Left forelimb (tissue), 1 donor: ENCODE measurements at places on chromosomes 13 and 19.

DNA sequence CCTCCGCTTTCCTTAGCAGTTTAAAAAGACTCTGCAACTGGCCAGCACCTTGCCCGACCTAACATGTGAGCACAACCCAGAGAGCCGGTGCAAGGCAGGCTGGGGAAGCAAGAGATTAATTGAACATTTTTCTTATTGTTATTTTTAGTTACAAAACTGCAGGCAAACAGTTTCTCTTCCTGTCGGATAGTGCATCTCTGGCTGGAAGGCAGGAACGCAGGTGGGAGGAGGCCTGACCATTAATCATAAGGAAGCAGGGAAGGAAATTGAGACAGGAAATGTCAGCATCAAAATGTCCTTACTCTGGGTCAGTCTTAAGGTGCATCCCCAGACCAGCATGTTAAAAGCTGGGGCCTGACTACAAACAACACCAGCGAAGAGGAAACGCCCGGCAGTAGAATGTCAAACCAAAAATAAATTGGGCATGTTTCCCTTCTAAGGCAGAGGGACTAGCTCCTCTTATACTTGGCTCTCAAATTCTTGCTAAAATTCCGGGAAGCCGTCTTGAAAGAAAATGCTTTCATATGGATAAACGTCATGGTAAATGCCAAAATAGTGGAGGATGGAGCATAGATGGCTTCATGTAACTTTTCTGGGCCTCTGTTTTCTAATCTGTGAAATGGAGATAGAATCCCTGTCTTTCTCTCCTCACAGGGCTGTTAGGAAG, 226.8 kb downstream of the RAP2A start:
- no peak for DNase-seq

- DNase-seq: no peak
Measured at GRCh38 chr13:100561599-100562204, 26.9 kb downstream of the GGACT start.

DNA sequence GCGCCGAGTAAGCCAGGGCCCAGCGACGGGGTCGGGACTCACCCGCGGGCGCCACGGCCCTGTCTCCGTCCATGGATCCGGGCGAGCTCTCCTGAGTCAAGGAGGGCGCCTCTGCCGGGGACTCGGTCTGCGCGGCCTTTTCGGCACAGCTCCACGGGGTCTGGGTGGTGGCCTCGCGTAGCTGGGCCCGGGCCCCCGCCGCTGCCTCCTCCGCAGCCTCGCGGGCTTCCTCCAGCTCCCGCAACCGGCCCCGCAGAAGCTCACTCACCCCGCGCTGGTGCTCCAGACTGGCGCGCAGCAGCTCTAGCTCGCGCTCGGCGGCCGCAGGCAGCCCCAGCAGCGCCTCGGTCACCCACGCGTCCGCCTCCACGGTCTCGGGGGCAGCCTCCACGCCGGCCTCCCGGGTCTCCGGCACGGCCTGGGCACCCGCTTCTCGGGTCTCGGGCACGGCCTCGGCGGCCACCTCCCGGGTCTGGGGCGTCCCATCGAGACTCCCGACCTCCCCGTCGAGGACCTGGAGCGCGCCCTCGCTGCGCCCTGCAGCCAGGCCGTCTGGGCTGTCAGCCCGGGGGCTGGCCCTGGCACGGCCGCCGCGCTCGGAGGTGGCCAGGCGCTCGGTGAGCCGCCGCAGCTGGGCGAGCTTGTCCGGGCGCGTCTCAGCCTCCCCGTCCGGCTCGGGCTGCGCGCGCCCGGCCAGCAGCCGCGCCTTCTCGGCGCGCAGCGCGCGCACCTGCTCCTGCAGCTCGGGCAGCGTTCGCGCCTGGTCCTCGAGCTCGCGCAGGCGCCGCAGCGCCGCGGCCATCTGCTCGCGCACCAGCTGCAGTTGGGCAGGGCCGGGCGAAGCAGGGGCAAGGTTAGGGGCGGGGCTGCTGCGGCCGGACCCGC, 8.4 kb downstream of the KANK3 start:
- no peak for DNase-seq

DNA sequence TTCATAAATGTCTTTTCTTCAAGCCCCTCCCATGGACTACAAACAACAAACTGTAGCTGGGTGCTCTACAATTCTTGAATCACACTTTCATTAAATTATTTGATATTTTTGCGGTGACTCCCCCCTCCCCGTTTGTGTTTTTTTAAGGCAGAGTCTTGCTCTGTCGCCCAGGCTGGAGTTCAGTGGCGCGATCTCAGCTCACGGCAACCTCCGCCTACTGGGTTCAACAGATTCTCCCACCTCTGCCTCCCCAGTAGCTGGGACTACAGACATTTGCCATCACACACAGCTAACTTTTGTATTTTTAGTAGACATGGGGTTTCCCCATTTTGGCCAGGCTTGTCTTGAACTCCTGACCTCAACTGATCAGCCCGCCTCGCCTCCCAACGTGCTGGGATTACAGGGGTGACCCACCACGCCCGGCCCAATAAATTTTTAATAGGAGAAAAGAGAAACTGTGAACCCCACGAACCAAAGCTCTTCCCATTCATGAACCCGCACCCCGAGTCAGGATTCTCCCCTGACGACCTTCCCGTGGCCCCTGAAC, 703 bp downstream of the ZNF506 start:
- no peak for DNase-seq

GRCh38 chr19:43799502-43800142, 2.6 kb downstream of the LYPD5 start:
- no peak for DNase-seq

DNA sequence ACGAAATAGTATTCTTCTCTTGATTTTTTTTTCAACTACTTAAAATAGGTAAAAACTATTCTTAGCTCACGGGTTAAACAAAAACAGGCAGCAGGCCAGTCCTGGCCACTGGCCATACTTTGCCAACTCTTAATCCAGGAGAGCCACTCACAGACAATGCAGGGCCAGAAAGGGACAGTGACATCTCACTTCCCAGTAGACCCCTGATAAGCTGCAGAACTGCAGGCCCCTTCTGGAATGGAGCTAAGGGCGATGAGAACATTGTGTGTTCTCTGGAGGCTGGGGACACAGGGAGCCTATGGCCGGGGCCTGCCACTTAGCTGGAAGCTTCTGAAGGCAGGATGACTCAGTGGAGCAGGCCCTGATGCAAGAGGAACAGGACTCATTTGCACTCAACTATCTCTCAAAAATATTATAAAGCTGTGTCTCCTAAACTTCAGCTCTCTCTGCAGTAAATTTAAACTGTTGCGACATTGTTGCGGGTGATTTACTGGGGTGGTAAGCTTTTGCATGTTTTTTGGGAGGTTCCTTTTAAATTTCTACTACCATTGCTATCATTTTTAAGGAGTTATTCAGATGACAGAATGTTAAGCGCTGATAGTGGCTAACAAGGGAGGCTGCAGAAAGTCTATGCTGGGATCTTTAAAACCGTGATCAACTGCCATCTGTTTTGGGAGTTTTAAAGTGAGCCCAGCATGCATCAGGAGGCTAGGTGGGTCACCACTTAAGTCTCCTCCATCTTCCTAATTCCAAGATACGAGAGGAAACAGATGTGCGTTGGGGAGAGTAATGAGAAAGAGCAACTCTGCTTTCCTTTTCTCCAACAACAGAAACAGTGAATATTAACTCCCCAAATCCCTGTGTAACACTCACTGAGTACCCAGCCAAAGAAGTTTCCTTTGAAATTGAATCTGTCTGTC, 33.2 kb upstream of the KATNAL1 start:
- DNase-seq: no peak

- DNase-seq: no peak
Measured at GRCh38 chr19:11024259-11024658, 63.4 kb downstream of the SMARCA4 start.

DNA sequence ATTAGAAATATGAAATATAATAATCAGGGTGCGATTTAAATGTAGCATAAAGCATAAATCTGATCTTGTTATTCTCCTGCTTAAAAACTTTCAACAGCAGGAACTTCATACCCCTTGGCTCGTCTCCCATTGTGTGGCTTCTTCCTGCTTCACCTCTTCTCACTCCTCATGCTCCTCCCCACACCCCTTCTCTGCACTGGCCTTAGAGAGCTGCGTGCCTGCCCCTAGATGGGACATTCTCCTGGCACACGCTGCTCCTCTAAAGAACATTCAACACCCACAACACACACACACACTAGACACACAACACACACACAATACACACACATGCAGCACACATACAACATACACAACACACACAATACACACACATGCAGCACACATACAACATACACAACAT, 104.6 kb upstream of the RAP2A start:
- no peak for DNase-seq
